PC-9 (cell line): ENCODE measurements at places on chromosomes 12 and 14. TPM values are rescaled to one million over a fixed set of nuclear protein-coding genes. Genes with fewer than 3 reads are reported as not detected.

The MDGA2 gene
- not detected in 2 replicates for total RNA-seq

The MCRS1 gene
- total RNA-seq, result 66.9 and 71.5 TPM in 2 replicates

The TAS2R46 gene
- 1.2 and 1.5 TPM in 2 replicates for total RNA-seq

The GLT8D2 gene
- 0.31 and 1.2 TPM in 2 replicates for total RNA-seq

The ATF7IP gene
- total RNA-seq, result 72.2 and 94.7 TPM in 2 replicates

The CFL2 gene
- total RNA-seq, result 18.5 and 30.5 TPM in 2 replicates

- DNase-seq, result no peak
Observed at GRCh38 chr14:51636109-51636508, 15.6 kb upstream of the FRMD6 start.

GRCh38 chr14:49221316-49221715 is 364.9 kb downstream of the RPS29 start:
- DNase-seq, result no peak

GRCh38 chr12:84470361-84470760 is 442.2 kb downstream of the SLC6A15 start:
- DNase-seq, result no peak

GRCh38 chr12:84842406-84843013 is 70.1 kb downstream of the SLC6A15 start:
- no peak for DNase-seq

GRCh38 chr12:107393043-107393717 is 292.4 kb upstream of the PWP1 start:
- DNase-seq, result no peak

GRCh38 chr12:100987552-100988521 is 193.3 kb downstream of the ANO4 start:
- DNase-seq, result peak; percentile 41
